ENCODE measurements at places on chromosomes 5 and 9. TPM values are rescaled to one million over a fixed set of nuclear protein-coding genes. Genes with fewer than 3 reads are reported as not detected.

The NSMF gene
- 58.6 TPM for polyA plus RNA-seq

The LPCAT1 gene
- polyA plus RNA-seq: 42.3 TPM

The RANBP3L gene
- polyA plus RNA-seq: not detected

The ERP44 gene
- polyA plus RNA-seq: 9.4 TPM

The OXCT1 gene
- polyA plus RNA-seq: 11.7 TPM

The ATP10B gene
- polyA plus RNA-seq: not detected

The CDC20B gene
- 0.03 TPM for polyA plus RNA-seq

The REEP5 gene
- polyA plus RNA-seq: 90.2 TPM

The PLPPR1 gene
- not detected for polyA plus RNA-seq

The RABEPK gene
- polyA plus RNA-seq: 62.1 TPM

The HEMGN gene
- not detected for polyA plus RNA-seq

The TIFAB gene
- not detected for polyA plus RNA-seq

Measured in SK-N-SH (cell line).